ENCODE measurements at places on chromosomes 16 and 17. TPM values are rescaled to one million over a fixed set of nuclear protein-coding genes. Genes with fewer than 3 reads are reported as not detected.
A peak's percentile ranks its signal among the peaks of the same experiment; 100 is the strongest.

GRCh38 chr16:83271123-83271522, 536.7 kb upstream of the HSBP1 start:
- no peak overlapping the region for H3K27ac ChIP-seq
- H3K4me1 ChIP-seq = no peaks in the 10 kb centered on the region
- H3K36me3 ChIP-seq = no peaks in the 10 kb centered on the region
- peaks cover 6% of the 10 kb centered on the region for H3K27me3 ChIP-seq
- no peak overlapping the region for H3K4me3 ChIP-seq

DNA sequence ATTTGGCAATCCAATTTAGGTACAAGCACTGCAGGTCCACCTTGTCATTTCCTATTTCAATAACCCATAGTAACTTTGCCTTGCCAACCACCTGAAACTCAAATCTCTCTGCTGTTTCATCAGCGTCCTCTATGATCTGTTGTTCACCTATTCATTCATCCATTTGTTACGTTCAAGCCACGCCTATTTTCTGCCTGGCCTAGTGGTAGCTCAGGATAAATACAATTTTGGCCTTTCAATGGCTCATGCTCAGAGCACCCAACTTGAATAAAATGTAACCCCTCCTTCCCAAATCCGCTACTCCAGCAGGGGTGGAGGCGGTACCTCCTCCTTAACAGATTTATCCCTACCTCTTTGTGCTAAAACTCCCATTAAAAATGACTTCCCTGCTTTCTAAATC, 3.6 kb upstream of the FBXO47 start:
- H3K4me1 ChIP-seq = peaks cover 18% of the 10 kb centered on the region
- DNase-seq = peak; percentile 54
- no peaks in the 10 kb centered on the region for H3K27me3 ChIP-seq
- no peak overlapping the region for H3K4me3 ChIP-seq
- no peak overlapping the region for H3K27ac ChIP-seq

DNA sequence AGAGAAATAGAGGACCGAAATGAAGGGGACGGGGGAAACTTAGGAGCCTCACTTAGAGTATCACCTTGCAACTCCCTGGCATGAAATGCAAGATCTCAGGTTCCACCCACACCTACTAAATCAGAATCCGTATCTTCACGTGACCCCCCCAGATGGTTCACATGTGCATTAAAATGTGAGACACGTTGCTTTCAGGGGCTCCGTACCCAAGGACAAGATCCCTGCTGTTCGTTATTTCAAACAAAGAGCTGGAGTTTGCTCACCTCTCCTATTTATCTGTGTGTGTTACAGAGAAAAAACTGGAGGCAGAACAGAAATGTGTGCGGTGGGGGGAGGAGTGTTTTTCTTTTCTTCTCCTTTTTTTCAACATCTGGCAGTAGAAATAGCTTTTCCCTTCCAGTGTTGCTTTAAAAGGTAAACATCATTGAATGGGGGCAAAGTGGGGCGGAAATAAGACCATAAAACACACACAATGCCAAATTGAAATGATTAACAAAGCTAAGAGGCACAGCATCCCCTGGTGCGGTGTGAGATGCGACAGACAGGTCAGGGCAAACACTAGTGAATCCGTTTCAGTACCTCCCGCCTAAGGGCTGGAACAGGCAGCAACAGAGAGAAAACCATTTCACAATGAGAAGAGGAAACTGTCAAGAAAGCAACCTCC, 145.4 kb downstream of the SOX9 start:
- no peak overlapping the region for H3K27ac ChIP-seq
- no peak overlapping the region for H3K4me3 ChIP-seq
- no peaks in the 10 kb centered on the region for H3K36me3 ChIP-seq
- peaks cover 5% of the 10 kb centered on the region for H3K27me3 ChIP-seq

DNA sequence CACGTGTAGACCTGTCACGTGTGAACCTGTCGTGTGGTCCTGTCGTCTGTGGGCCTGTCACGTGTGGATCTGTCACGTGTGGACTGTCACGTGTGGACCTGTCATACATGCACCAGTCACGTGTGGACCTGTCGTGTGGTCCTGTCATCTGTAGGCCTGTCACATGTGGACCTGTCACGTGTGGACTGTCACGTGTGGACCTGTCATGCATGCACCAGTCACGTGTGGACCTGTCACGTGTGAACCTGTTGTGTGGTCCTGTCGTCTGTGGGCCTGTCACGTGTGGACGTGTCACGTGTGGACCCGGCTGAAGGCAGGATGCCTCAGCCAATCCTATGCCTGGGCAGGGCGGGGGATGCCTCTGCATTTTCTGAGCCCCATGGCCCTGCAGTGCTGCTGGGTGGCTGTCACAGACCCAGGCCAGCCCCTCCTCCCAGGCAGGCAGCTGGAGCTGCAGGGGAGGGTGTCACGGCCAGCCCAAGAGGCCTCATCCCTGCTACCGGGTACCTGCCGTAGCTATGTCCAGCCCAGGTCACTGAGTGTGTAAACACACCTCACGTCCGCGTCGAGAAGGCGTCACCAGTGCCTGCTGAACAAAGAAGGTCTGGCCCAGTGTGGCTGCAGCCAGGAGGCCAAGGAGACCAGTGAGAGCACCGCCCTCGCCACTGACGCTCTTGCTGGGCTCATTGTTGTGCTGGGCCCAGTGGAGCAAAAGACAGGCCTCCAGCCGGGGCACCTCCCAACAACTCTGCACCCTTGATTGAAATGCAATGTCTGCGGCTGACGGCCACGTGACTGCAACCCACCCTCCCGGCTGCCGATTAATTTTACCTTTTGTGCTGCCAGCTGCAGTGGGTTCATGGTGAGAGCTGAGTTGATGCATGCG, 18.6 kb upstream of the ACSF3 start:
- no peaks in the 10 kb centered on the region for H3K27me3 ChIP-seq
- H3K4me3 ChIP-seq = no peak overlapping the region
- H3K4me1 ChIP-seq = no peaks in the 10 kb centered on the region

DNA sequence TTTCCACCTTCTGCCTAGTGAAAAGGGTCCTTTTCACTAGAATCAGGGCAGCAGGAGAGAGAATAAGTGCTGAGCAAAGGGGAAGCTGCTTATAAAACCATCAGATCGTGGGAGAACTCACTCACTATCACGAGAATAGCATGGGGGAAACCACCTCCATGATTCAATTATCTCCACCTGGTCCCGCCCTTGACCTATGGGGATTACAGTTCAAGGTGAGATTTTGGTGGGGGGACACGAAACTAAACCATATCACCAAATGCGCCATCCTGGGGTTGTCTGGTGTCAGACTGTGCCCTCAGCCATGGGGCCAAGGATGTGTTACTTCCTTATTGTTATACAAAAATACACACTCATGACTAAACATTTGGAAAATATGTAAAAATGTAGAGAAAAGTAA, 10.4 kb upstream of the KATNB1 start:
- no peaks in the 10 kb centered on the region for H3K27me3 ChIP-seq
- no peak overlapping the region for H3K27ac ChIP-seq
- H3K36me3 ChIP-seq = no peaks in the 10 kb centered on the region
- no peak overlapping the region for H3K4me3 ChIP-seq
- peaks cover 2% of the 10 kb centered on the region for H3K4me1 ChIP-seq

GRCh38 chr17:50183421-50183994, 17.7 kb downstream of the SGCA start:
- no peaks in the 10 kb centered on the region for H3K27me3 ChIP-seq
- peaks cover 12% of the 10 kb centered on the region for H3K4me1 ChIP-seq
- no peak overlapping the region for H3K27ac ChIP-seq
- no peaks in the 10 kb centered on the region for H3K36me3 ChIP-seq
- DNase-seq = no peak

DNA sequence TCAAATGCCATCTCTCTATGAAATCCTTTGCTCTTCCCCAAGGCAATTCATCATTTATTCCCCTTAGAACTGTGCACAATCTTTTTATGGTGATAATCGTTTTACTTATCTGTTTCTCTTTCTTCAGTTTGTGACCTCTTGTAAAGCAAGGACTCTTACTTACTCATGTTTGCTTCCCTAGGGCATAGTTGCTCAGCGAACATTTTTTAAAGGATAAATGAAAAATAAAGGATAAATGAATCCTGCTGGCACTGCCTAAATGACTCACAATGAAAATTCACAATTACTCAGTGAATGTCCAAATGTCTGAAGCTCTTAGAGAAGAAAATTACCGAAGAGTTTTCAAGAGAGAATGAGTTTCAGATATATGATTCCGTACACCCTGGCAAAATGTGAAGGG, 671.7 kb downstream of the CDH11 start:
- no peak overlapping the region for H3K4me3 ChIP-seq
- no peak for DNase-seq
- no peaks in the 10 kb centered on the region for H3K36me3 ChIP-seq
- H3K27ac ChIP-seq = no peak overlapping the region
- no peaks in the 10 kb centered on the region for H3K4me1 ChIP-seq

- no peak overlapping the region for H3K4me3 ChIP-seq
- H3K27me3 ChIP-seq = peaks cover 32% of the 10 kb centered on the region
- H3K27ac ChIP-seq = no peak overlapping the region
Measured at GRCh38 chr16:68445458-68445857, 2.9 kb downstream of the SMPD3 start.

DNA sequence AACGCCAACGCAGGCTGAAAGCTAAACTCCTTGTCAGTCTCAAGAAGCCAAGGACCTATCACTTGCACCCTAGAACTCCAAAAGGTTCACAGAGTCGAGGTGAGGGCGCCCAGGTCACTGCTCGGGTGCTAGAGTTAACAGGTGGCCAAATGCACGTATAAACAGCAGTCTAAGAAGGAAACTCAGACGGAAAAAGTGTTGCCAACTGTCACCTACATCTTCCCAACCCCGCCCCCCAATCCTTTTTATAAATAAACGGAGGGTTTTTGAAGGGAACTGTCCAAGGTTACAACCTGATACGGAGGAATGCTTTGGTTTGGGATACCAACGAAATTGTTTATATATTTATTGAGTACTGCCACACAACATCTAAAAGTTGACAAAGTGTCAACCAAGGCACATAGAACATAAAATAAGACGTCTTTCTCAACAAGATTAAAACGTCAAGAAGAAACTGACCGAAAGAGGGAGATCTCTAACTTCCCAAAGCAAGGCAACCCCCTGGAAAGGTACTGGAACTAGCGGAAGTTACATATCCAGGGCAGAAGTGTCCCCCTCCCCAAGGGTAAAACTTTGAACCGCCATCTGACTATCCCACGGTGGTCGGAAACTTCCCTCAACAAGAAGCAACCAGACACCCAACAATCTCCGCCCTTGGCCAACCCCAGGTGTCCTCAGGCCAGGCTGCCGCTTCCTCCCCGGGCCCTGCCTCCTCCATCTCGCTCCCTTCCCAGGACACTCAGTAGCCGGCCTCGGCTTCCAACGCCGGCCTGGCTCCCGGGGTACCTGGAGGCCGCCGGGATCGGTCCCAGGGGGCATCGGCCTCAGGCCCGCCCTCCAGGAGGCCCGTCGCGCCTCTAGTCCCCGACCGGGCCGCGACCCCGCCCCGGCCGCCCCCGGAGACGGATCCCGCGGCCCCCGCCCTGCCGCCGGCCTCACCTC, 982 bp downstream of the SPAG9 start:
- no peaks in the 10 kb centered on the region for H3K27me3 ChIP-seq
- peak overlapping the region; percentile 91 for H3K4me3 ChIP-seq
- DNase-seq = peak; percentile 59
- H3K36me3 ChIP-seq = peaks cover 2% of the 10 kb centered on the region

DNA sequence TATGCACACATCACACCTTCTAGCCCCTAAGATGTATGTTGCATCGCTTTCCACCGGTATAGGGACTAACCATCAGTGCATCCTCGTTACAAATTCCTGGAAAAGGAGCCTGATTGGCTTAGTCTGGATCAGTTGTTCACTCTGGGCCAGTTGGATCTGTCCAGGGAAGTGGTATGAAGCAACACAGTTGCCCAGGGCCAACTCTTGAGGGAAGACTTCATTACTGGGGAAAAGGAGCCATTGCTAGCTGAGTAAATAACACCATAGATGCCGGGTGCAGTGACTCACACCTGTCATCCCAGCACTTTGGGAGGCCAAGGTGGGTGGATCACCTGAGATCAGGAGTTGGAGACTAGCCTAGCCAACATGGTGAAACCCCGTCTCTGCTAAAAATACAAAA, 275.2 kb upstream of the RBFOX1 start:
- no peak overlapping the region for H3K4me3 ChIP-seq
- H3K27ac ChIP-seq = no peak overlapping the region
- DNase-seq = no peak
- H3K36me3 ChIP-seq = no peaks in the 10 kb centered on the region
- no peaks in the 10 kb centered on the region for H3K27me3 ChIP-seq

- no peaks in the 10 kb centered on the region for H3K27me3 ChIP-seq
- H3K36me3 ChIP-seq = peaks cover 48% of the 10 kb centered on the region
- peak overlapping the region; percentile 75 for H3K27ac ChIP-seq
- peaks cover 60% of the 10 kb centered on the region for H3K4me1 ChIP-seq
- peak; percentile 85 for DNase-seq
- no peak overlapping the region for H3K4me3 ChIP-seq
Measured at GRCh38 chr16:48596326-48596725, 13.7 kb downstream of the N4BP1 start.

GRCh38 chr16:7511549-7512260, 179.1 kb downstream of the RBFOX1 start:
- DNase-seq = no peak
- no peaks in the 10 kb centered on the region for H3K4me1 ChIP-seq
- H3K27ac ChIP-seq = no peak overlapping the region
- no peak overlapping the region for H3K4me3 ChIP-seq

DNA sequence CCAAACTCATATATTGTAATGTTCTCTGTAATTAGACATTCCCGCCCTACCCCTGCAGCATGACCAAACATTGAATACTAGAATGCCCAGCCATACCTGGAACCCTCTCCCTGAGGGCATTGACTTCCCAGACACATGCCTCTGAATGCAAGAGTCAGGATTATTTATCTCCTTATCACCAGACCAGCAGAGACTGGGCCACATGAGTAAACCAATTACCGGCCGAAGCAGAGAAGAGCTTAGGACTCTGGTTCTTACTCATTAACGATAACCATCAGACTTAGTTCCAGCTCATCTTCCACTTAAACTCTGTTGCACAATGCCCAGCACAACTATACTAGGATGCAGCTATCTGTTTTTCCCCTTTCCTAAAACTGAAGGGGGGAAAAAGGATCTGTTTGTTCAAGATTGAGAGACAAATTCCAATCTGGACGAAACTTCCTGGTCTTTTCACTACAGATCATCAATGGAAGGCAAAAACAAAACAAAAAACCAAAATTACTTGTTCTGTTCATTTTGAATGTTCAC, 88.2 kb upstream of the CORO6 start:
- no peaks in the 10 kb centered on the region for H3K27me3 ChIP-seq
- DNase-seq = no peak
- H3K27ac ChIP-seq = peak overlapping the region; percentile 10
- H3K4me3 ChIP-seq = no peak overlapping the region

CDC42EP4 gene
- total RNA-seq = 1.1 TPM

SLC35G3 gene
- total RNA-seq = not detected

TP53TG3F gene
- not detected for total RNA-seq

TM4SF5 gene
- not detected for total RNA-seq
